Natural killer cell treated with Interleukin-12 subunit alpha and Interleukin-12 subunit beta and Interleukin-15 and Interleukin-18, amount 100 ng/mL, for 72 hours (primary cell): ENCODE measurements at places on chromosomes 2 and 18. TPM values are rescaled to one million over a fixed set of nuclear protein-coding genes. Genes with fewer than 3 reads are reported as not detected.

The LYG2 gene
- total RNA-seq: not detected

The RPRM gene
- total RNA-seq: not detected

The CRYGC gene
- not detected for total RNA-seq

The COL6A3 gene
- total RNA-seq: 0.11 TPM

The SULT1C4 gene
- total RNA-seq: not detected

The LYPD1 gene
- not detected for total RNA-seq

The EHD3 gene
- 2.9 TPM for total RNA-seq

The HTRA2 gene
- 93.1 TPM for total RNA-seq

The SIX3 gene
- total RNA-seq: not detected
